ENCODE measurements at places on chromosomes 2 and 18.
A peak's percentile ranks its signal among the peaks of the same experiment; 100 is the strongest.

DNA sequence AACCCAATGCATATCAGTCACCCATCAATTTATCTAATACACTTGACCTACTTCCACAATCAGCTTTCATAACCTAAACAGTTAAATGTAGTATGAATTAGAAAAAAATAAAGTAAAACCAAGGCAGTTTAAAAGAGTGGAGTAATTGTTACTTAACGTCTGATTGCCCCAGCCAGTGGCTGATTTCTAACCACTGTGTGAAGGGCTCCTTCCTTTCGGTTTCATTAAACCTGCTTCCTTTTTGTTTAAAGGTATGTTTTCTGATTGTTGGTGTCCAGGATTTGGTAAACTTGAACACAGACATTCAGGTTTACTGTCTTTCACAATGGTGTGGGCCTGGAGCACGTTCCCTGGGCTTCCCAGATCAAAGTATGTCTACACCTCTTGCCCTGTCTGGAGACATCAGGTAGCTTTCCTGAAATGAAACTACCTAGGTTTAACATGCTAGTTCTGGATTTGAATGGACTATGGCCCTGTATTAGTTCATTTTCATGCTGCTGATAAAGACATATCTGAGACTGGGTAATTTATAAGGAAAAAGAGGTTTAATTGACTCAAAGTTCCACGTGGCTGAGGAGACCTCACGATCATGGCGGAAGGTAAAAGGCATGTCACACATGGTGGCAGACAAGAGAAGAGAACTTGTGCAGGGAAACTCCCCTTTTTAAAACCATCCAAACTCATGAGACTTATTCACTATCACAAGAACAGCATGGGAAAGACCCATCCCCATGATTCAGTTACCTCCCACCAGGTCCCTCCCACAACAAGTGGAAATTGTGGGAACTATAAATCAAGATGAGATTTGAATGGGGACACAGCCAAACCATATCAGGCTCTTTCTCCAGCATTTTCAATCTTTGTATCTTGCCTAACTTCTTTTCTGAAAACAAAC lies 605.2 kb upstream of the ID2 start:
- DNase-seq = peak; percentile 17

DNA sequence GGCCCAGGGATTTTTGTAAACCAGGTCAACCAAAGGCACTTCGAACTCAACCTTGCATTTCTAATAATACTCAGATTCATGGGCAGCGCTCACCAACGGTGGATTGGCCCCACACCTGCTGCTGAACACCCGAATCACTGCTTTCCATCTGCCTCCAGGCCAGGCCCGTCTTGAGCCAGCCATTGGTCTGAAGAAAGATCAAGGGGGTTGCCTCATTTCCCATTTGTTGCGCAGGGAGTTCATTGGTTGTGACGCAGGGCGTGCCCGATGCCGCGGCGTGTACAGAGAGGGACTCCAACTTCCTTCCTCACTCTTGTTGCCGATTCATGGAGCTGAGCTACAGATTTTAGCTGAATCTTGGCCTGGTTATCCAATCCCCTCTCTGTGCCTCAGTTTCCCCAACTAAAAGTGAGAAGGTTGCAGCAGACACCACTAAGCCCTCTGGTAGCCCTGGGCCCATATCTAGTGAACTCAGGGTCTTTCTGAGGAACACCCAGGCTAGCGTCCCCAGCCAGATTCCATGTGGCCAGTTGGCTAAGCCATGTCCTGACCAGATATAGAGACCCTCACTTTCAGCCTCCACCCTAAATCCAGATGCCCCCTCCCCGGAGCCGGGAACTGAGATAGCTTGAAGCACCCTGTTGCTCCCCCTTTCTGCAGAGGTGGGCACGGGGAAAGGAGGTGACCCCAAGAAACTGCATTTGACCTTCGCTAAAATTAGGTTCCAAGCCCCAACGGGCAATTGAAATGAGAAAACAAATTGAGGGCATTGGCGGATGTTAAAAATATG lies 60.9 kb upstream of the HPCAL1 start:
- peak; percentile 82 for DNase-seq

- no peak for DNase-seq
These were observed 777 bp downstream of the HAAO start for GRCh38 chr2:42791606-42792005.

GRCh38 chr2:206086716-206087350 lies 859 bp upstream of the INO80D start:
- peak; percentile 21 for DNase-seq

DNA sequence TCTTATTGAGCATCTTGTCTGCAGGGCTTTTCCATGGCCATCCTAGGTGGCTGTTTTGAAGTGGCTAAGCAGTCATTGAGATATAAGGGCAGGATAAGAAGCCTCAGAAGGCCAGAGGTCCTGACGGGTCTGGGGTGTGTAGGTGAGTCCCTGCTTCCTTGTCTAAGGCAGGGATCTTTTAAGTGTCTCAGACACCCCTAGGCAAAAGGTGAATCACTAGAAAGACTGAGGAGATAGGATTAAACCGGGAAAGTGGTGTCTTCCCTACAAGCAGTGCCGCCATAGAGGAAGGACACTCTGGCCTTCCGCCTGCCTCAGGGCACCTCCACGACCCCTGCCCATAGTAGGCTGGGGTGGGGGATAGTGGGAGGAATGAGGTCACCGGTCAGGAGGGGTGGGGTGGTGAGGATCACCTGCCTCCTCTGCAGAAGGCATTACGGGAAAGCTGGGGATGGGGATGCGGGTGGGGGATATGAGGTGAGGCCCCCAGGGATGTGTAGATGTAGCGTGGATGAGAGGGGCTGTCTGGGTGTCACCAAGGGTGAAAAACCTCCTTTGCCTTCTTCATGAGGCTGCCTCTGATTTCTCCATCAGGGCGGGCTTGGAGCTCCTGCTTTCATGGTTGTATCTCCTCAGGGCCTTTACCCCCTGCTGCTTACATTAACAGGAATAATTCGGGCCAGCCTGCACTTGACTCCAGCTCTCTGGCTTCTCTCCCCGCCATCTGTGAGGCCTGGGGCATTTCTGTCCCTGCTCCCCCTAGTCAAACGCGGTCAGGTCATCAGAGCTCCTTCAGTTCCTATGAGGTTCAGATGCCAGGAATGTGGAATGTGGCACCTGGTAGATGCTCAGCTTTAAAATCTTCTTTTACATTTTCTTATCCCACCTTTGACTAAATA lies 244.0 kb downstream of the DYSF start:
- DNase-seq = no peak

DNA sequence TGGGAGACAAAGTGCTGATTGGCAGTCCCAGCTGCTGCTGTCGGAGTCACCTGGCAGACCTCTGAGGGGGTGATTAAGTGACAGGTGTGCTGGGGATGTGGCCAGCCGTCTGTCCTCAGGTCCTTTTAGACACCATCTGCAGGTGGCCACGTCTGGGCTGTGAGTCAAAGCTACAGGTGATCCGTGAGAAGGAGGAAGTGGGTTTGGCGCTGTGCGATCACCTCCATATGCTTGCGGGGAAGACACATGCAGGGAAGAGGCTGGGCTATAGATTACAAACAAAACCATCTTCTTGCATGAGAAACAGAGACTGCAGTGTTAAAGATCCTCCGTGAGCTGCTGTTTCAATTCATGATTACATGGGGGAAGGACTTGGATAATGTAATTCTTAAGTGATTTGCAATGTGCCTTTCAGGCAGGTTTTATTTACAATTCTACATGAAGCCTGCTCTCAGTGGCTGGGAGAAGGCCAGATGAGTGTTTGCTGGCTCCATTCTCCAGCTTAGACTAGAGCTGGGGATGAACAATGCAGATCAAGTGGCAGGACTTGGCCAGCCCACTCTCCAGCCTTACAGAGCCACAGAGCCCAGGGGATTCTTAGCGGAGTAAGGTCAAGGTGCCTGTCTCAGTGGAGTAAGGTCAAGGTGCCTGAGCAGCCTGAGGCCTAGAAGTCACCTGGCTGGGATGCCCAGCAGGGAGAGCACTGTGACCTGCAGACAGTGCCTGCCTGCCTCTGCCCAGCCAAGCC lies 87.8 kb downstream of the LYPD1 start:
- no peak for DNase-seq

GRCh38 chr2:121831841-121832240 lies 76.4 kb downstream of the TSN start:
- no peak for DNase-seq

DNA sequence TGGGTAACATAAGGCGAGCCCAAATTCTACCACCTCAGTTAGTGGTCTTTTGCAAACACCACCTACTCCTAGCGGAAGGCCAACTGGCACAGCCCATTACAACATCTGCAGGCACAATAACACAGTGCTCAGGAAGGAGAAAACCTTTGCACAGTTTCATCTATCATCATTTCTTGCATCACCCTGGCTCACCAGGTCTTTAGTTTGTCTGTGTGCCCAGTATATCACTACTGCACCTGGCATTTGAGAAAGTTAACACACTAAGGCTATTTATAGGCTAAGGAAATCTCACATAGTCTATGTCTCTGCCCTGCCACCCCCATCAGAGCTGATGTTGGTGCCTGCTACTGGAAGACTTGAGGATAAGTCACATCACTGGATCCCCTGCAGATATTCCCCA lies 484.0 kb downstream of the SATB2 start:
- DNase-seq = no peak

DNA sequence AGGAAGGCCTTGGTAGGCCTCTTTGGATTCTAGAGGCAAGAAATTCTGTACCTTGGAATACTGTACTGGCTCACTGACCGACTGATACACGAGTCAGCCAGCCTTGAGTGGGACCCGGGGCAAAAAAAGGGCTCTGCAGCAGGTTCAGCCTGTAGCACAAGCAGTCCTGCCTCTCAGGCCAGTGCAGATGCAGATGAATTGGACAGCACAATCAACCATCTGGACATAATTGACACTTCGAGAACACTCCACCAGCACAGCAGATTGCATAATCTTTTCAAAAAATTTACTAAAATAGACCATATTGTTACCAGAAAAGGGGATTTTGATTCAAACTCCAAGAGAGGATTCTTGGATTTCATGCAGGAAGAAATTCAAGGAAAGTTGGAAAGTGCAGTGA lies 241.6 kb downstream of the RPIA start:
- no peak for DNase-seq

GRCh38 chr2:69184224-69184623 lies 171.2 kb downstream of the ANTXR1 start:
- DNase-seq = no peak

GRCh38 chr18:34122724-34123334 lies 101.9 kb downstream of the NOL4 start:
- DNase-seq = peak; percentile 66

DNA sequence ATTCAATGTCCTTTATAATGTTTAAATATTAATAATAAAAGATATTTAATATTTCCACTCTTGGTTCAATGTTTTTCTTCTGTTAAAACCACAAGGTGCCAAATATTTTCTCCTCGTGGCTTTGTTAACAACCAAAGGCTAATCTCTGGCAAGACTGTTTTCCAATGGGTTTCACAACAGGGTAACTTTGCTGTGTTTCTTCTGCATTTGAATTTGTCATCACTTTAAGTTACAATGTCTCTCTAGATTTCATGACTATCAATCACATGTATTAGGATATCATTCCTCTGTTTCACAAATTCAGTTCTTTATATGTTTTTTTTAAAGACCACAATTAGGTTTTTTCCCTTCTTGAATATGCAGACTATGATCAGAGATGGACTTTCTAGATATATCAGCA lies 469.8 kb upstream of the ACVR2A start:
- no peak for DNase-seq

GRCh38 chr18:63187791-63188460 lies 131.6 kb downstream of the BCL2 start:
- no peak for DNase-seq

DNA sequence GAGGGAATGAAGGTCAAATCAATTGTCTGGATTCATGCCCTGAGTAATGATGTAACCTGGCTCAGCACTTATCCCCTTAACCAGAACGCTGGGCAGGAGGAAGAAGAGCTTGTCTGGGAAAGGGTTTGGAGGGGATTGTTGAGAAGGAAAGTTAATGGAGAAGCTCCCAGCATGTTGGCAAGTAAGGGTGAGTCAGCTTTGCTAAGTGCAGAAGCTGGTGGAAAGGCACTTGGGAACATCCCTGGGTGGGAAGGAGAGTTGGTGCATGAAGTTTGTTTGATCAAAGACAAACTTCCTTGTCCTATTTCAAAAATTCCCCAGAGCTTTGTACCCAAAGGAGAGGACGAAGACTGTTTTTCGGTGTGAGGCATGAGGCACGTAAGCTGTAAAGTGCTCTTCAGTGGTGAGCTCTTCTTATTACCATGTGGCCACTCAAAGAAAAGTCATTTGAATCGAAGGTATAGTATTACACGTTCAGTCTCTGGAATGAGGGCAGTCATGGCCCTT lies 17.6 kb upstream of the DAW1 start:
- DNase-seq = no peak

- no peak for DNase-seq
These were observed 131.9 kb upstream of the NT5C1B start for GRCh38 chr2:18721038-18721922.

GRCh38 chr2:224650815-224651439 lies 65.2 kb downstream of the CCDC195 start:
- DNase-seq = peak; percentile 58

DNA sequence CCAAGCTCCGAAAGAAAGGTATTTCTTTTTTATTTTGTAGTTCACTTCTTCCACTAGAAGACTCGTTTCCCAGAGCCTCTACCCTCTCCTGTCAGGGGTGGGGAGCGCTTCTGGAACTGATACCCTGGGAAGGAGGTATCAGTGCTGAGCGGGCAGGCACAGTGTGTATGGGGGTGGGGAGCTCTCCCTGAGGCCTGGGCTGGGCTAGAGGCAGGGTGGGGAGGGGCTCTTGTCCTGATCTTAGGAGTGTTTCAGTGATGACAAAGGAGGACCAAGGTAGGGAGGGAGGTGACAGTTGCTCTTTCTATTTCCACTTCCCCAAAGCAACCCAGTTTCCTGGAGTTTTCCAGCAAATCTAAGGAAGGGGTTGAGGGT lies 65.4 kb downstream of the ARHGAP25 start:
- no peak for DNase-seq

DNA sequence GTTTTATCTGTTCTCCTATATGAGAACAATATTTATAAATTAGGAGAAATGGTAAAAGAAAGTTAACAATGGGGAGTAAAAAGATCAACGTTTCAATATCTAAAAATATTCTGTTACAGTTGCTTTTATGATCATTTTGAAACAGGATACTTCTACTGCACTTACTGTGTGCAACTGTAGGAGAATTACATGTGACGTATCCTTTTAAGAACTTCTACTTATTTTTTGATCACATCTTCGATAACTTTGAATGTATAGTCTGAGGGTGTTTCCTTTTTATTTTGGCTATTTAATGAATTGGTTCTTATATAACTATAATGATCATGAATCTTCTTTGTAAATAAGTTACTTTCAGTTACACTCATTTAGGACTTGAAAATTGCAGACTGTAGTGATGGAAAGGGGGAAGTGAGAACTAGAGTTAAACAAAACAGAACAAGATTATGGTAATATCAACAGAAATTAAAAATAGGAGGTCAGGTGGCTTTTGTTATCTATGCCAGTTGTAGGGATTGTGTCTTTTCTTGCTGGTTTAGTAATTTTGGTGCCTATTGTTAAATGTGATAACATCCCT lies 109.9 kb downstream of the MSTN start:
- DNase-seq = no peak

DNA sequence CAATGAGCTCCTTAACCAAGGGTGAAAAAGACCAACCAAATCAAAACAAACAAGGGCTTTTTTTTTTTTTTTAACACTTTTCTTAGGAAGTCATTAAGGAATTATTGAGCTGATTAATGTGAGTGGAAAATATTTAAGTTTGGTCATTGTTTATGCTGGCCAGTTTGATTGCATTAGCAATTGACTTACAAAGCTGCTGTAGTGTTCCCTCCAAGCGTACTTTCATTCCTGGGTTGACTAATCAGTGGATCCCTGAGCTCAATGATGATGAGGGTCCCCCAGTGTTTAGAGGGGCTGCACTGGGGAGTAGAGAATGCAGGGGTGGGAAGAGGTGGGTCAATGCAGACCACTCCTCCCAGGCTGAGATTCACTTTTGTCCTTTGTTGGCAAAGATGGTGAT lies 119.3 kb downstream of the PRKCE start:
- DNase-seq = no peak

All from inflammatory macrophage (primary cell).